Spinal cord (tissue), 10 donors: ENCODE measurements at places on chromosomes 7 and 10. TPM values are rescaled to one million over a fixed set of nuclear protein-coding genes. Genes with fewer than 3 reads are reported as not detected.

Gene CLDN15
- 8.3 TPM for total RNA-seq

Gene DOCK1
- total RNA-seq, result 61.6 TPM

Gene FOXI2
- 0.17 TPM for total RNA-seq

GRCh38 chr7:118572604-118573003, 348.1 kb downstream of the ANKRD7 start:
- no peaks in the 10 kb centered on the region for H3K27me3 ChIP-seq
- no peak for DNase-seq
- H3K4me1 ChIP-seq, result peaks cover 2% of the 10 kb centered on the region
- H3K27ac ChIP-seq, result no peak overlapping the region
- H3K36me3 ChIP-seq, result no peaks in the 10 kb centered on the region

DNA sequence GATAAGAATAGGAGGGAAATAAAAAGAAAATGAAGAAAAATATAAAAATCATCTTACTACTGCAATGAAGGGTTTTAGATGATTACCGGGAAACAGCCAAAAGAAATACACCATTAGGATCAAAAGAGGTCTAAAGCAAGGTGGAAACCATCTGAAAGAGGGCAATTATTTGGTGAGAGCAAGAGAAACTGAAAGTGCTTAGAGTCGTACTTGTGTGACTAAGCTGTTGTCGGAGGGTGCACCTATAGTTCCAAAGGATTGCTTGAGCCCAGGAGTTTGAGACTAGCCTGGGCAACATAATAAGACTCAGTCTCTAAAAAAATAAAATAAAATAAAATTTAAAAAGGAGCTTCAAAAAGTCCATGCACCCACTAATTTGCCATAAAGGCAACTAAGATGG, 169.5 kb downstream of the DKK1 start:
- DNase-seq, result no peak
- H3K27me3 ChIP-seq, result no peaks in the 10 kb centered on the region
- H3K4me3 ChIP-seq, result no peak overlapping the region
- no peak overlapping the region for H3K27ac ChIP-seq
- H3K4me1 ChIP-seq, result no peaks in the 10 kb centered on the region

DNA sequence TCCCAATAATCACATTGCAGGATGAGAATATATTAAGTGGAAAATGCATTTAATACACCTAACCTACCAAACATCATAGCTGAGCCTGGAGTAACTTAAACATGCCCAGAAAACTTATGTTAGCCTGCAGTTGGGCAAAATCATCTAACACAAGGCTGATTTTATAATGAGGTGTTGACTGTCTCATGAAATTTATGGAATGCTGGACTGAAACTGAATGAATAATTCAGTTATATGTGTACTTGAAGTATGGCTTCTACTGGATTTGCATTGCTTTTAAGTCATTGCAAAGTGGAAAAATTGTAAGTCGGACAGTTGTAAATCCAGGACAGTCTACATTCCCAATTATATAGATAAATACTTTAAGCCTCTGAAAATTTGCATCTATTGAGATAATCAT, 5.4 kb downstream of the SFTPA1 start:
- no peak overlapping the region for H3K27ac ChIP-seq
- no peak for DNase-seq
- no peaks in the 10 kb centered on the region for H3K36me3 ChIP-seq

- H3K4me3 ChIP-seq, result no peak overlapping the region
- DNase-seq, result no peak
- H3K36me3 ChIP-seq, result peaks cover 5% of the 10 kb centered on the region
- H3K27me3 ChIP-seq, result no peaks in the 10 kb centered on the region
These were observed 45.7 kb upstream of the GJD4 start for GRCh38 chr10:35559416-35559815.

DNA sequence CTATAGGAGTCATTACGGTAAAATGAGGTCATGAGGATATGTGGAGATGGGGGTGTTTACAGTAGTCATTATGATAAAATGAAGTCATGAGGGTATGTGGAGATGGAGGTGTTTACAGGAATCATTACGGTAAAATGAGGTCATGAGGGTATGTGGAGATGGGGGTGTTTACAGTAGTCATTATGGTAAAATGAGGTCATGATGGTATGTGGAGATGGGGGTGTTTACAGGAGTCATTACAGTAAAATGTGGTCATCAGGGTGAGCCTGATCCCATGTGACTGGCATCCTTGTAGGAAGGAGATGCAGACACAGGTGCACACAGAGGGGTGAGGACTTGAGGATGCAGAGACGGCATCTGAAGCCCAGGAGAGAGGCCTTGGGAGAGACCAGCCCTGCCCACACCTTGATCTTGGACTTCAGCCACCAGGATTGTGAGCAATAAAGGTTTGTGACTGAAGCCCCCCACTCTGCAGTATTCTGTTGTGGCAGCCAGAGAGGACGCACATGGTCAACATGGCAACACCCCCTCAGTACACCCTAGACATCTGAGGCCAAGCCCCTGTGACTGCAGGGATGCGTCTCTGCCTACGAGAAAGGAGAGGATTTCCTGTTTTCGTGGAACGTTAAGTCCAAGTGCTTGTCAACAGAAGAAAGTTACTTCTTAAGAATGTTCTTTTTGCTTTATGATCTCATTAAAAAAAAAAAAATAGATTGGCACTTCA, 544.4 kb downstream of the DNAJB6 start:
- H3K4me3 ChIP-seq, result no peak overlapping the region
- no peaks in the 10 kb centered on the region for H3K36me3 ChIP-seq
- H3K27me3 ChIP-seq, result no peaks in the 10 kb centered on the region
- no peak for DNase-seq
- H3K4me1 ChIP-seq, result peaks cover under 1% of the 10 kb centered on the region

DNA sequence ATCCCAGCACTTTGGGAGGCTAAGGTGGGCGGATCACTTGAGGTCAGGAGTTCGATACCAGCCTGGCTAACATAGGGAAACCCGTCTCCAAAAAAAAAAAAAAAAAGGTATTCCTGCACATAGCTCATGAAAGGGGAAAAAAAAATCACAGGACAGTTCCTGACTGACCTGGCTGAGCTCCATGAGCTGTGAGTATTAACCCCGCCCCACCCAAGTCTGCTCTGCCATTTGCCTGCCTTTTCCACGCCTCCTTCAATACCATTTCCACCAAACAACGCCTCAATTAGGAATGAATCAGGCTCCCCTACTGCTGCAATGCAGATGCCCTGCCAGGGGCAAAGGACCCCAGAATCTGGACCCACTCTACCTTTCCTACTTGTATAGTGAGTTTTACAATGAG, 55.0 kb downstream of the PDIA4 start:
- no peak overlapping the region for H3K4me3 ChIP-seq
- no peaks in the 10 kb centered on the region for H3K4me1 ChIP-seq
- no peaks in the 10 kb centered on the region for H3K36me3 ChIP-seq
- H3K27me3 ChIP-seq, result no peaks in the 10 kb centered on the region
- DNase-seq, result no peak

DNA sequence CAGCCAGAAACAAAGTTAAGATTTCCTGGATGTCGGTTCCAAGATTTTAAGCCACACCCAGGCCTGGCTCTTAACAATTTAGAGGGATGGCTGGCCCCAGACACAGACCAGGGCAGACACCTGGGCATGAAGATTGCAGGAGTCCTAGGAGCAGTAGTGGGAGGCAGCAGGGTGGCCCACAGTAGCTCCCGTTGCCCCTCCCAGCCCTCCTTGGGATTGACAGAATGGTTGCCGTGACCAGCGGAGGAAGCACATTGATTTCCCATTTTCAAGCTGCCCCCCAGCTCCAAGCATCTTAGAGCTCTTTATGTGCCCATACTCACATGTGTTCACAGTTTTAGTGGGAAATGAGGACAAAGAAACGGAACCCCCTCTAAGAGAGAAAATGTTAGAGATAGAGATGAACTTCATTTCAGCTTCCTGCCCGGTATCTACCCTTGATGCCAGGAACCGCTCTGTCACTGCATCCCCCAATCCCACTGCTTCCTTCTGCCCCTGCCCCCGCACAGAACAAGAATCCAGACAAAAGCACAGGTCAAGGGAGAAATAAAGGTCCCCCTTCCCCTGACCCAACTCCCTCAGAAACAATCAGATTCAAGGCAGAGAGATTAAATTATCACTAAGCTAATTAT, 101.1 kb downstream of the PLXNA4 start:
- no peak for DNase-seq
- no peaks in the 10 kb centered on the region for H3K27me3 ChIP-seq
- no peak overlapping the region for H3K27ac ChIP-seq
- no peak overlapping the region for H3K4me3 ChIP-seq
